ENCODE measurements at places on chromosomes 3 and 15.

- no peak for DNase-seq
Observed at GRCh38 chr3:99503350-99503749, 135.0 kb upstream of the COL8A1 start.

DNA sequence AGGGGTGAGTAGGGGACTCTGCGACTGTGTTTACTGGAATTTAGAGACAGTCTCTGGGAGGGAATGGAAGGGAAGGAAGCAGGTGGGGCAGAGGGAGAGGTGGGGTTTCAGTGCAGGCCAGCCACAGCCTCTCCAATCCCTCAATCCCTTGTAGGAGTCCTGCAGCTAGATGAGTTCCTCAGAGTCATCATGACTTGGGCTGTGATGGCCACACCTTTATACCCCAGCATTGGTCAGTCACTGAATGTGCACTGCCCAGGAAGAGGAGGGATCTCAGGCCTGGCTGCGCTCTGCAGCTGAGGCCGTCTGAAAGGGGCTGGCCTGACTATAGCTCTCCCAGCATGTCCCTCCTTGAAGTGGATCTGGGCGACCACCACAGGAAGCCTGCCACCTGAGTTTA is 67.3 kb upstream of the GLCE start:
- DNase-seq: no peak

DNA sequence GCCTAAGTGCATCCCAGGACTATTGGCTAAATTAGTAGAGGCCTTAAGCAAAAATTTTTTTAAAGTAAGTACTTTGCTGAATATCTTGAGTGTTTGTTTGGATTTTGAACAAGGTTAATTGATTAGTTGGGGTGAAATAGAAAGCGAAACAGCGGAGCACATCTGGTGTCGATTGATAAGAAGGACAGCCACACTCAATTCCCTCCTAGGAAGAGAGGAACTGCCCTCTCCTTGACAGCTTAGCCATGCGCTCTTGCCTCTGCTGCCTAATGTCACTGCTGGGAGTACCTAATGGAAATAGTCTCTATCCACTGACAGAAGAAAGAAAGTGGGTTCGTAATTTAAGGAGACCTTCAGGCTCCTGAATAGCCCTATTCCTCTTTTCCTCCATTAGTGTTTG is 943.6 kb downstream of the DIPK2A start:
- no peak for DNase-seq

DNA sequence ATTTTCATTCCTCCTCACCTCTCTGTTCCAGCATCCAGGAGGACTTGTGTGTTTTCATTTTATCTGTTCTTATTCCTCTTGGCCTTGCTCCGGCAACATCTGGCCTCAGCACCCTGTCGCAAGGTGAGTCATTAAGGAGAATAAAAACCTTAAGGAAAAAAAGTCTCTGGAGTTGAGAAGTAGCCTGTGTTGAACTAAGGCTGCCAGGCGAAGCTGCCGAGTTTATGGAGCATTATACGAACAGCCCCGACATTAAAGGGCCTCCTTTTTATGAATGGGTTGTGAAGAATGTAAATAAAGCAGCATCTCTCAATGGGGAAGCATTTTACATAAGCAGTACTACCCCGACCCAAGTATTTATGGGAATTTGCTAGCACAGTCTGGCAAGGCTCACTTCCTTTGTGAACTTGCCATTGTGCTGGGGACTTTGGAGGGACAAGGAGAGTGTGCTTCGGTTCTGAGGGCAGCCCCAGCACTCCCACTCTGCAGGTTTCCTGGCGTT is 4.7 kb downstream of the BAHD1 start:
- DNase-seq: no peak

DNA sequence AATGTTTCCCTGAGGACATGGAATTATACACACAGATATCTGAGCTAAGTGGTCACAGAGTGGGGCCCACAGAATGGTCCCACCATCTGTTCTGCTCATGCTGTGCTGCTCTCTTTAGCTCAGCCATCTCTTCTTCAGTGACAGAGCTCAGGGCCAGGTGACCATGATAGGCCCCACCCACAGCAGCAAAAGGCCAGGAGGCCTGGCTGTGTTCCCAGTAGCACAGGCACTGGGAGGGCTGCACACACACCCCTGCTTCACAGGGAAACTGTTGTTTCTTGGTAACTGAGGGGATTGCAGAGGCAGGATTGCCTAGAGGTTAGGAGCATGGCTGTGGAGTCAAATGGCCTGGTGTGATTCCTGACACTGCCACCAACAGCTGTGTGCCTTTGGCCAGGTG is 4.8 kb upstream of the FBXW12 start:
- no peak for DNase-seq

DNA sequence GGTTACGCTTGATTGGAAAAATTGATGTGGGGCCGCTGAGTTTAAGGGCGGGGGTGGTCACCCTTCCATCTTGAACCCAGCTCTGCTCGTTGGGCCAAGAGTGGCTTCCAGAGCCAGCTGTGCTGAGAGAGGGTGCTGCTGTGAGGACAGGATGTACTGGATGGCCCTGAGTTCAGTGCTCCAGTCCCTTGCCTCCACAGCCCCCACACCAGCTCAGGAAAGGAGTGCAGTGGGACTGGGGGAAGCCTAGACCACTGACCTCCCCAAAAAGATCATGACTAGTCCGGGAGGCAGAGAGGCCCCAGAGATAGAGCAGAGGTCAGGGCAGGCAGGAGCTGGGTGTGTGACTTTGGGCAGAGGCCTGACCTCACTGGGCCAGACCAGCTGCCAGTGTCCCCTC is 4.0 kb upstream of the PTH1R start:
- DNase-seq: no peak

DNA sequence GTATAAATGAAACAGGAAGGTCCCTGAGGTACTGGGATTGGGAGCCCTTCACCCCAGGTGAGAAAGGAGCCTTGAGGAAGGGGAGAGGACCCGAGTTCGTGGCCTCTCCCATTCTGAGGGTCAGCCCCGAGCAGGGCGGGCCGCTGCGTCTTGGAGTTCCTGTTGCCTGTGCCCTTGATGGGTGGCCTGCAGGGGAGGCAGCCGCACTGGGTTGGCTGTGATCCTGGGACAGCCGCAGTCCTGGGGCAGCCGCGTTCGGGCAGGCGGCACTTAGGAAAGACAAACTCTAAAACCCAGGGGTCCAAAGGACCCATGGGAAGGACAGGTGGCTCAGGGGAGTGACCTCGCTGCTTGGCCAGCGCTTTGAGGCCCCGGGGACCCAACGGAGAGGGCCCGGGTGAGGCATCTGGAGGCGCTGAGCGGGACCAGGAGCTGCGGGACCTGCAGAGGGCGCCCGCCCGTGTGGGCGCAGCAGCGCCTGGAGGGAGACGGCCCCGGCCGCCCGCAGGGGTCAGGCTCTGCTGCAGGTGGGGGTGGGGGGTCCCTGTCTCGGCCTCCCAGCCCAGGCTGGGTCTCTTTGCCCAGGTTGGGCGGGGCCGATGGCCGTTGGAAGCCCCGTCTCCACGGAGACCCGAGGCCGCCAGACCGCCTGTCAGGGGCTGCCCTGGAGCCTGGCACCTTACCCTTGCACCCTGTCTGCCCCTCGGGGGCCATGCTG is 65.1 kb downstream of the HMCES start:
- DNase-seq: no peak

DNA sequence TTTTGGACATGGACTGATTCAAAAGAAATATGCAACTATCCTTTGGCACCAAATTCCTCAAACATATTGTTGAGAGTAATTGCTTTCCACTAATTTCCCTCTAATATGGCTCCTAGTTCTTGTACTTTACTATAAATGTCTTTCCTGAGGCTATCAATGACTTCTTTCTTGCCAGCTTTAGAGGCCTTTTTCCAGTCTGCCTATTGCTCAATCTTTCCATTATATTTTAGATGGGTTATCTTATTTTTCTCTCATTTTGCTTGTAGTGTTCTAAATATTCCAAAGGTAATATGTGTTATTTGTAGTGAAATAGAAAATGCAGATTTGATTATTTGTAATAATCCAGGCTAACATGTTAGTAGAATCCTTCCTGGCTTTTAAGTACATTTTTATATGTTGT is 11.5 kb upstream of the TEX9 start:
- no peak for DNase-seq

GRCh38 chr15:88674661-88675060 is 35.8 kb downstream of the ISG20 start:
- no peak for DNase-seq

DNA sequence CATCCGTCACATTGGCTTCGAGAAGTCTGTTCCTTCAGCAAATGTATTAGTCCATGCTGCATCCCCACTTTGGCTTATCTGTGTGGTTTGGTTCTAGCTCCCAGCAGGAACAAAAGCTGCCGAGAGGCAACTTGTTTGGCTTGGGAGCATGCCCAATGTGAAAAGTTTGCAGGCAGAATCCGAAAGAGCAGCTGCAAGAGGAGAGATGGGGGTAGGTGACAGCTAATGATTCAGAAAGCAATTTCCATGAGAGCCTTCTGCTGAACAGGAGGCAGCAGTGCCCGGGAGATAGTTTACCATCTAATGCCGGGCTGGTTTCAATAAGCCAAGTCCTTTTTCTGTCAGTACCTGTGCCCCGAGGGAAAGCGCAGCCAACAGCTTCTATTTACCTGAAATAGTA is 60.2 kb downstream of the GRM7 start:
- no peak for DNase-seq

GRCh38 chr3:128875556-128876120 is 3.8 kb upstream of the ACAD9 start:
- peak; percentile 35 for DNase-seq

- DNase-seq: no peak
Observed at GRCh38 chr3:127615631-127616305, 13.2 kb upstream of the PODXL2 start.

- no peak for DNase-seq
Observed at GRCh38 chr15:93974804-93975481, 256.4 kb upstream of the MCTP2 start.

DNA sequence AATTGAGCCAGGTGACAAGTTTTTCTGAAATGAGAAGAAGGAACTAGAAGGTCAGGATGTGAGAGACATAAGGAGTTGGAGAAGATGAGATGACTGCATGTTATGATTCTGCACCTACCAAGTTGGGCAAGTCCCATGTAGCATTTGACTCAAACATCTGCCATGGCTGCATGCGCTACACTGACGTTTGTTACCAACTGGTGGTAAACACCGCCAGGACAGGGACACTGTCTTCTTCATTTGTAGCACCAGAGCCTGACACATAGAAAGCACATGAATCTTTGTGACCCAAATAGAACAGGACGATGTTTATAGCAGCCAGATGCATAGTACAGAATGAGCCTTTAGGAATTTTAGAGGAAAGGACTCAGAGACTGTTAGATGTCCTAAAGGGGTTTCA is 236.7 kb downstream of the MYRIP start:
- DNase-seq: no peak

DNA sequence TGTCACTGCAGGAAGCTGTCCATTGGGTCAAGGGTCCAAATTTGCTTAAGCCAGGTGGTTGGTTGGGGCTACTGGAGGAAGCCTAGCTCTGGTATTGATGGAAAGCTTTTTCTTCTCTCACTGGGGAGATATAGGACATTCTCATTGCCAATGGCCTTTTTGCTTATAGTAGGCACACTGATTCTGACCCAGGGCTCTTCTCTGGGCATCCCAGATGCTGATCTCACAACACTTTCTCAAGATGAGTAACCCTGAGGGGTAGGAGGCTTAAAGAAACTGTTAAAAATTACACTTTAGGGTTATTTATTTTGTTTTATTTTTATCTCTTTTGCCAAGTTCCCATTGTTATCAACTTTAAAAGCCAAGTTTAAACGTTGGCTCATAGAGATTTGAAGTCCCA is 337.8 kb downstream of the LRRC3B start:
- no peak for DNase-seq

DNA sequence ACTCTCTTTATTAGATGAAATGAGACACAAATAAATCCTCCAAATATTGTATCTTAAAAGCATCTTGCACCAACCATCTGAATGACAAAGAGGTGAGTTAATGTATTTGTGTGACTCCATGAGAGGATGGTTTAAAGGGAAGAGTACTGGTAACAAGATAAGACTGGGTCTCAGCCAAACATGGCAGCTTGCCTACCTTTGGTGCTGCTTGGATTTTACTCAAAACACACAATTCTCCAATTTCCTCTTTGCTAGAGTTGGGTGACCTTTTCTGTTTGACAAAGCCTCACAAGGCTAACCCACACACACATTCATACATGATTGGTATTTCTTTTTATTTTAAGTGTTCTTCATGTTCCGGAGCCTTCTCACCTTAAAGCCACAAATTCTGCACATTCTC is 506.4 kb downstream of the FGF12 start:
- no peak for DNase-seq

- DNase-seq: no peak
Observed at GRCh38 chr15:29570948-29571791, 251.1 kb downstream of the TJP1 start.

DNA sequence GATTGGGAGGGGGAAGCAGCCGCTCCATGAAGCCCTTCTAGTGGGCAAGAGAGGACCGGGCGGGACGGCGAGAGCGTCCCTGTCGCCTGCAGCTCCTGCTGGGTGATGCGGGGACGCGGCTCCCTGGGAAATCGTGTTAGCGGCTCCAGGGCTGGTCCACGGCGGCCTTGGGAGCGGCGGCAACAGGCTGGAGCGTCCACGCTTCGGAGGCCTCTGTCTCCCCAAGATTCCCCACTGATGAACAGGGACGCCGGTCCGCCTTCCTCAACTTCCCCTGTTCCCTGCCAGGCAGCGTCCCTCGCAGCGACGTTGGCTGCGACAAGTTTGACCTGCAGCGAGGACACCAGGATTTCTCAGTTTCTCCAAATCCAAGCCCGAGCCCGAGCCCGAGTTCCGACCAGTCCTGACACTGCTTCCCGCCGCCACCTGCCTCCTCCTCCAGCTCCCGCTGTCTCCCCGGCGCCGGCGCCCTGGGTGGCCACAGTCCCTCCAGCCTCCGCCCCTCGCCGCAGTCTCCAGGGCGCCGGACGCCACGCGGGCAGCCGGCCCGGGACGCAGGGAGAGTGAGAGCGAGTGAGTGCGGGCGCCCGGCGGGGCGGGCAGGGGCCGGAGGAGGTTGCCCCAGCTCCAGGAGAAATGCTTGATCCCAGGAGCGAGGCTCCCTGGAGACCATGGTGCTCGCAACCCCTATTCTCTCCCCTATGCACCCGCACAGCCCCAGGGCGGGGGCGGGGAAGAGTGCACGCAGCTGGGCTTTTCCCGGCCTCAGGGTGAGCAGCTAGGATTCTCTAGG is 78.1 kb upstream of the RNF7 start:
- no peak for DNase-seq

- DNase-seq: no peak
Observed at GRCh38 chr3:59486520-59486919, 436.7 kb upstream of the CFAP20DC start.

DNA sequence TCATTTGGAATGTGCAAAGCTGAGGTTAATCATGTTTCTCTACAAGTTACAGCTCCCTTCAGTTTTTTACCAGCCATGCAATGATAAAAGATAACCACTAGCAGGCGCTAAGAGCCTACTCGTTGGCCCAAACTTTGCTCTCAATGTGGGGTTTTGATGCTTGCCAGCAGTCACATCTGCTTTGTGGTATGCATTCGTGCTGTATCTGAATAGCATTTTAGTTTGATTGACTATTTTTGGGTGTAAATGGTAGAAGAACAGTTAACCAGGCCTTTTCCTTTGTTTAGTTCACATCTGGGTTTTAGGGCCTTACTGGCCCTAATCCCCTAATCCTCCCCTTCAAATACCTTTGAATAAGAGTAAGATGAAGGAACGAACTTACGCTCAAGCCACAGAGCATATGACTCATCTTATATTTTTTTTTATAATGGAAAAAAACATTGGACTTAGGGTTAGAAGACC is 4.4 kb upstream of the CLDN11 start:
- DNase-seq: no peak

- no peak for DNase-seq
Observed at GRCh38 chr15:46961795-46962194, 755.5 kb upstream of the SEMA6D start.

GRCh38 chr3:182294256-182294655 is 499.0 kb upstream of the ATP11B start:
- DNase-seq: no peak
